ENCODE measurements at places on chromosomes 12 and 14.

DNA sequence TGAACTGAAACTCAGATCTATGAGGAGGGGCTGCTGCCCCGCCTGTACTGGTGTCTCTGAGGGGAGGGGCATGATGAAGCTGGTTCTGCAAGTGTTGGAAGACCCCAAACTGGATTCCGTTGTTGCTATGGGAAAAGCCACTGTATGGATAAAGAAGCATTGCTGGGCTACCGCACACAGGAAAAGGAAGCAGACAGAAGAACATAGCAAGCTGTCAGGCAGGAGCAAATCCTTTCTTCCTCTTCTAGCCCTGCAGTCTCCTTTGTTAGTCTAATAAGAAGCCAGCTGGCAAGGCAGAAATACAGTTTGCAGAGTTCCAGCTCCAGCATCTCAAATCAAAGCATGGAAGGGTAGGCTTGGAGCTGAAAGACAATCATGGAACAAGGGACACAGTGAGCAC lies 26.3 kb upstream of the NR1H4 start:
- DNase-seq: no peak

GRCh38 chr12:78970041-78970440 lies 105.5 kb downstream of the SYT1 start:
- no peak for DNase-seq

- DNase-seq: no peak
Measured at GRCh38 chr12:53466640-53467039, 14.7 kb downstream of the PCBP2 start.

DNA sequence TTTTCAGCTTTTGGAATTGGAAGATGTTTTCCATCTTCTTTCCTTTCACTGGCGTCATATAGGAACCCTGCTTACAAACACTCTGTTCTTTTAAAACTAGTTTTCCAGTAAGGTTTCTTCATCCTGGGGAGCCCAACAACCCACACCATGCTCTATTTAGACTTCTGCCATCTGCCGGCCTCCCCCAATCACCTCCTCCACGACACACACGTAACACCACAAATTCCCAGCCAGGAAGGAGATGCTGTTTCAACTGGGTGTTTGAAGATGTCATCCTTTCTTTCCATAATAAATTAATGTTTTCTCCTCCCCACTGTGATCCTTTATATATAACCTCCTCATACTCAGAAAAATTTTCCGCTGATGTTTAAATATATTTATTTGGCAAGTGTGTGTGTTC lies 231.4 kb upstream of the DDHD1 start:
- no peak for DNase-seq
